ENCODE measurements at places on chromosomes 6 and 20.

DNA sequence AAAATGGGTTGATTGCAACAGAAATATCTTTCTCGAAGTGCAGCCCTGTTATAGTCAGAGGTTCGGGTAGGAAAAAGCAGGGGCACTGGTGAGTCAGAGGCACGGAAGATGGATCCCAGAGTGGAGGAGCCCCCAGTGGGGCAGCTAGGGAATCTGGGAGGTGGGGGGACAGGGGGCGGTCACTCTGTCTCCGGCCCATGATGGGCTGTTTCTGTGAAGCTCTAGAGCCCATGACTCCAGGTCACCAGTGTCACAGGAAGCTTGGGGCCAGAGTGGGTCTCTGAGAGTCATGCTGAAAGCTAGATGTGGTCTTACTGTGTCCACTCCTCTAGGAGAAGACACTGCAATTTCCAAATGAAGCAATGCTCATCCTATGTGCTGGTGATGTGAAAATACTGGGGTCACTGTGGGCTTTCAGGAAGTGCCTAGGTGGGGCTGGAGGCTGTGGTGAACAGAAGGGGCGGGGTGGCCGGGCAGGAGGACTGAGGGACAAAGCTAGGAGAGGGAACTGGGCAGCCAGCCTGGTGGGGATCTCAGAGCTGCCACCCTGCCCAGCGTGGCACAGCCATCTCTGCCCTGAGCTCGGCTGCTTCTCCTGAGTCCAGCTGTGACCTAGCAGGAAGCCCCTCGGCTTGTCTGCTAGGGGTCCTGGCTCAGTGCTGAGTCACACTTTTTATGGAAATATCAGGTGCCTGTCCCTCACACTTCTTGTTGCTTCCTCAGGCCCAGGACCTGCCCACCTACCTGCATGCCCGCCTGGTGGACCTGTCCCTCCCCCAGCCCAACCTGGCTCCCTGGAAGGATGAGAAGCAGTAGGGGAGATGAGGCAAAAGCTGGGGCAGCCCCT is 54.2 kb downstream of the IRF4 start:
- DNase-seq: no peak

DNA sequence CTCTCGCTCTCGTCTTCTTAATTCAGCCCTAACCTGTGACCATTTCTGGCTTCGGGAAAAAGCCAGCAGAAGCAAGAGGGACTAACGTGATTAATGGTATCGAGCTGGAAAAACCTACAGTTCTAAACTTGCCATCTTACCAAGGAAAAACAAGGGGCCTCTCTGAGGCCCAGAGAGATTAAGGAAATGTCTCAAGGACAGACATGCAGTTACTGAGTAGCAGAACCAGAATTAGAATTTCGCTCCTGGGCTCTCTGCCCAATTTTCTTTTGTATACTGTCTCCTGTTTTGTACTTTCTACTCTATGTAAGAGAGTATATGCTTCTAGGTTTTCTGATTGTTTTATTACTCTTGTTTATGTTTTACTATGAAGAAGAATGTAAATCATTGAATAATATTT is 67.8 kb upstream of the LTV1 start:
- DNase-seq: no peak

DNA sequence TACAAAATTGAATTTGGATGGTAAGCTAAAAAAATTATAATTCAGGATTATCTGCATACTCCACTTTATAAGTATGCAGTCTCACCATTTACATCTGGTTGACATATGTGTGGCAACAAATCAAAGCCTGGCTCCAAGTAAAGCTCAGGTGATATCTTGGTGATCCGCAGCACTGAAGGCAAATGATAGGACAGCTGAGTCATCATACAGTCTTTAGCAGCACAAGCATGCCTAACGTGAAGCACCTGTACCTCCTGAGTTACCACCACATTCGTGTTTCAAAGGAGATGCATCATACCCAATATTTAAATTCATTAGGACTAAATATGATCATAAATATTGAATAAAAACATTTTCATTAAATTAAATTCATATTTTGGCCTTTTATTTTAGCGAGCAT is 11.8 kb upstream of the STX11 start:
- DNase-seq: no peak

DNA sequence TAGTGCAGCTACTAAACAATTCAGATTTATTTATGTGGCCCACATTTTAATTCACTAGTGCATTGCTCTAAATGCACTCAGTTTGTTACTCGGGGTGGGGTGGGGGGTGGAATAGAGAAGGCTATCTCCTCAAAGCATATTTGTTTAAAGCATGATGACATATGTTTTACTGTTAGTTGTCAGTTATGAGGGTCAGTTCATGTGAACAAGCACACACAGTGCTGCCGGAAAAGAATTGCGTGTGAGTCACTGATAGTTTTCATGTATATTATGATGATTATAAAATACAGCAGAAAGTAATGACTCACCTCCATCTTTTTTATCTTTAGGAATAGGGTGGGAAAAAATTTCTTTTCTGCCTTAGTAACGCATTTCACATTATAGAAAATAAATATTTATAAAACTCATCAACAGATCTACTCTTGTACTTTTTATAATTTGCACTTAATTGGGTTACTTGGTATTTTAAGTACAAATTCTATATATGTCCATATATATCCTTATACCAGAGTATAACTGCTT is 42.2 kb upstream of the STXBP5 start:
- no peak for DNase-seq

DNA sequence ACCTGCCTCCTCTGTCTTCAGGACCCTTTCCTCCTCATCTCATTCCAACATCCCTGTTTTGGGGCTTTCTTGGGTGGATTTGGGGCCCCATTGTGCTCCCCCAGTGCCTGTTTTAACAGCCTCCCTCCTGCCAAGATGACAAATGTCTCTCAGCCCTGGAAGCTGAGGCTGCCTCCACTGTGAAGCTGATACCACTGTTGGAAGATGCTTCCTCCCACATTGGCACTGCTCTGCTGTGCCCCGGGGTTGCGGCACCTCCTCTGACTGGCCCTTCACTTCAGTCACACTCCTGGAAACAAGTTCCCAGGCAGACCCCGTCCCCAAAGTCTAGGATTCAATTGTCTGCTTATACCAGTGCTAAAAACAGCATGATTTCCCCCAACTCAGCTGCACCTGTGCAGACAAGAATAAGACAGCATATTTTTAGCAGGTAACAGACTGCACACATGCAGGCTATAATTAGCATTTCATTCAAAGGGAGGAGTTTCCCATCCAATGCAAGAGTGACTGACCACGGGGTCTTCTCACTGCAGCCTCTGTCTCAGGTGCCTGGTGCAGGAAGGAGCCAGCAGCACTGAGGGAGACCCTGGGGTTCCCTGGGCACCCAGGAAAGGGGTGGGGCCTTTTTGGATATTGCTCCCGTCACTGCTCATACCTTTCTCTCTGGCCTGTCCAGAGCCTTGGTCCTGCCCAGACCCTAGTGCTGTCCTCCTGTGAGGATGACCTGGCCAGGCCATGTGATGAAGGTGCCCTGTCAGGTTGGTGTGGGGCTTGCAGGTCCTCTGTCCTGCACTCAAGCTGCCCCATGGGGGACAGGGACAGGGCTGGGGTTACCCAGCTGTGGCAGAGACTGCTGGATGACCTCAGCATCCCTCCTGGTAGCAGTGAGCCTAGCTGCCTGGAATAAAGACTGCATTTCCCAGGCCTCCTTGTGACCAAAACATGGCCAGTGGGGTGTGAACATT is 31.5 kb upstream of the SULF2 start:
- no peak for DNase-seq

DNA sequence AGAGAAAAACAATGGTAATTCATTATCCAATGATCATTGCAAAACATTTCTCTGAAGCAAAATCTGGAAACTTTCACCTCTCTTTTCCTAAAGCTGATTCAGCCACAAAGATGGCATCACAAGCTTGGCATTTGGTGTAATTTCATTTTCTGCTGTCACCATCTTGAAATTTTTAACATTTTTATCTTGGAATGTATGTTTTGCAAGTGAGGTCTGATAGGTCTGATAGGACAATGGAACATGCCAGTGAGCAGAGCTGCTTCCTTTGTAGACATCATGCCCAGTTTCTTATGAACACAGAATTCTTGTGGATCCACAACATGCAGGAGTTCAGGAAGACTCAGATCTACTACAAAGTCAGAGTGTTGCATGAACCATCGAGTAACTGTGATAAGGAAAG is 969.6 kb downstream of the EYS start:
- DNase-seq: no peak
